ENCODE measurements at places on chromosomes 2 and 18.

- no peak for DNase-seq
Measured at GRCh38 chr2:156657809-156658208, 221.6 kb downstream of the GPD2 start.

DNA sequence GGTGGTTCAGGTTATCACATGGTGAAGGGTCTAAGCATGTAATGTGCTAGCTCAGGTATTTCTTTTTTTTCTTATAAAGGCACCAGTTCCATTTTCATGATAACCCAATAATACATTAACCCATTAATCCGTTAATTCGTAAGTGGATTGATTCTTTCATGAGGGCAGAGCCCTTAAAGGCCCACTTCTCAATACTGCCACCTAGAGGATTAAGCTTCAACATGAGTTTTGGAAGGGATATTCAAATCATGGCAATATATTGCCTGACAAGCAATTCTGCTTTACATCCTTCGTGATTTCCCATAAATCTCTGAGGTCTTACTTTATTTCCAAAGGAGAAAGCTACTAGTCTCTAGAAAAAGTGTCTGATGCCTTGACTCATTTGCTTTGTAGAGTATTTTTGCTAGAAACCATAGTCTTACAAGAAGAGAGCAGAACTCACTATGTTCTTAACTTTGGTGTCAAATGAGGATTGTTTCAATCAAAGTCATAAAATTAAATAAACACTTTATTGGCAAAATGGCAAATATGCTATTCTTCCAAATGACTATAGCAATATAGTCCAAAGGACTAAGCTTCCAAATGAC, 271.3 kb downstream of the KCNS3 start:
- DNase-seq, result no peak

GRCh38 chr2:86021396-86022378, 84.0 kb downstream of the POLR1A start:
- no peak for DNase-seq

- no peak for DNase-seq
Measured at GRCh38 chr2:8234757-8235374, 447.0 kb upstream of the ID2 start.

DNA sequence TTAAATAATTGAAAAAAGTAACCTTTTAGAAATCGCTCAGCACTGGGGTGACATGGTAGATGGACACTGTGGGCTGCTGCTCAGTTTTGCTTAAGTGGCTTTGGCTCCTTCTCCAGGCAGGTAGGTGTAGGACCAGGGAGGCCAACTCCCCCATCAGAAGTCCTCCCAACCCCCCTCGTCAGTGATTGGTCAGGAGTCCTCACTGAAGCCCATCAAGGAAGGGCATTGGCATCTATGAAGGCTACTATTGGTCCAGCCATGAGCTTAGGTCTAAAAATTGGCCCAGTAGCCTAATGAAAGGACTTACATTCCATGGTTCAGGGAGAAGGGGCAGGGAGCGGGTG, 34.7 kb downstream of the ST3GAL5 start:
- DNase-seq, result no peak

Measured in stimulated activated CD4-positive, alpha-beta T cell treated with anti-CD3 and anti-CD28 coated beads, Interleukin-1b, Interleukin-23, amount 100 ng/mL, for 4 hours (primary cell).